Activated CD8-positive, alpha-beta memory T cell treated with anti-CD3 and anti-CD28 coated beads for 1 hour (primary cell): ENCODE measurements at places on chromosomes 5 and 9.

GRCh38 chr5:57549566-57549965, 67.0 kb upstream of the ACTBL2 start:
- DNase-seq: no peak

DNA sequence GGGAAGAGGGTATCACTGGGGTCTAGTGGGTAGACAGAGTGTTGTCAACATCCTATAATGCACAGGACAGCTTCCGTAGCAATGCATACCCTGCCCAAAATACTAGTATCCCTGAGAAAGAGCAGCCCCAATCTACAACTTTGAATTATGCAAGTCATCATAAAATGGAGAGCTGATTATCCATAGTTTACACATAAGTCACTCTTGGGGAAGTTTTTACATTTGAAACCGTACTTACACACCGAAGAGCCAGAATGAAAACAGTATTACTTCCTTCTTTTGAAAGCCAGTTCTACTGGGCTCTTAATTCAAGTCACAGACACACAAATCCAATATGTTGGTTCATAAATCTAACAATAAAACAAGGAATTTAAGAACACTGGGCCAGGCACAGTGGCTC, 21.6 kb downstream of the RNF145 start:
- DNase-seq: no peak

DNA sequence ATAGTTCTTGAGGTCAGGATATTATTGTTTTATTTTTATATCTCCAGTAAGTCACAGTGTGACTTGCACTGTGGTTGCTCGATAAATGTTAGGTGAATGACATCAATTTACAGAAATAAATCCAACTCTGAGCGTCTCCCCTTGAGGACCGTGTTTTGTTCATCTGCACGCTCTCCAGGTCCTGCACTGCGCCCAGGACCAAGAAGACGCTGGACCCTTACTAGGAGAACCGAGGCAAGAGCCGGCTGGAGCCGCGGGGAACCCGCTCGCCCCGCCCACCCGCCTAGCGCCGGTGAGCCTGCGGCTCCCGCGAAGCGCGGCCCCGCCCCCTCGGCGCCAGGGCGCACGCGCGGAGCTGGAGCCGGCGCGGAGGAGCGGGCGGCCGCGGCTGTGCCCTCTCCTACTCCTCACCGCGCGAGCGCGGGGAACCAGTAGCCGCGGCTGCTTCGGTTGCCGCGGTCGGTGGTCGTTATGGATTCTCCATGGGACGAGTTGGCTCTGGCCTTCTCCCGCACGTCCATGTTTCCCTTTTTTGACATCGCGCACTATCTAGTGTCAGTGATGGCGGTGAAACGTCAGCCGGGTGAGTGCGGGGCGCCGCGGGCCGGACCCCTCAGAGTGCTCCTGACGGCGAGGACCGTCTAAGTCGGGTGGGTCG, at the start of gene TMEM38B:
Gene TMEM38B (plus strand): TSS at position 352 of the 658 bp plus-strand sequence. CDS start 120 bp downstream, at position 472.
- no peak for DNase-seq

GRCh38 chr5:30458681-30459080, 734.8 kb upstream of the CDH6 start:
- DNase-seq: no peak

DNA sequence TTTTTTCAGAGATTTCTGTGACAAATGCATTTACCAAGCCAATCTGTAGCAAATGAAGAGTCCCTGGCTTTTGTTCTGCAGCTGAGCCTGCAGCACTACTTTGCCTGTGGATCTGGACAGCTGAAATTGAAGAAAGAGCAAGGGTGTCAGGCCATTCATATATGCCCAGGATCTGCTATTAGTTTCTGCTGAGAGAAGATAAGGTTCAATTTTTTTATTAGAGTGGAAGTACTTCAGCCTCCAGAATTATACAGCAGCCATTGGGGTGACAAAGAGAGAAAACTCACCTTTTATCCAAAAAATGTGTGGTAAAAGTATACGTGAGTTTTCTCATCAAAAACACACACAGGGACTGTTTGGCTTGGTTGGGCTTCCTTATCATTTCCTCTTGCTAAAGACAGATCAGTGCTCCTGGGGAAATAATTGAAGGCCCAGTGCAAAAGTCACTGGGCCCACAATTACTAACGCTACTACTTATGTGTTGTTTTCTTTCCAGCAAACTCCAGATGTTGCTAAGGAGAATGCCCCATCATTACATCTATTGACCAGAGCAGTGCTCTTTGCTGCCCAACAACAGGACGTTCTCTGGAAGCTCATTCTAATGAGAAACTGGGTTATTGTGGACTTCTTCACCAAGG, 138.6 kb downstream of the CEMIP2 start:
- no peak for DNase-seq

DNA sequence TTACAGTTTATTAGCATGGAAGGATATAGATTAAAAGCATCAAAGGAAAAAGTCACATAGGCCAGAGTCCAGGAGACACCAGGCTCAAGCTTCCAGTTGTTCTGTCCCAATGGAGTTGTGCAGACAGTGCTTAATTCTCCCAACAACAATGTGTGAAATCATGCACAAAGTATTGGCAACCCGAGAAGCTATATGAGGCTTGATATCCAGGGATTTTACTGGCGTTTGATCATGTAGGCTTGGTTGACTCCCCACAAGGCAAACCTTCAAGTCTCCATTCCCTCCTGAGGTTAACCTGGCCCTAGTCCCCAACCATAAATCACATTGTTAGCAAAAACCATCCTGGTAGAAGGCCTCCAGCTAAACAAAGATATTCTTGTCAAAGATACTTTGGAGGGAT, 141.5 kb downstream of the ADAMTS19 start:
- DNase-seq: no peak

DNA sequence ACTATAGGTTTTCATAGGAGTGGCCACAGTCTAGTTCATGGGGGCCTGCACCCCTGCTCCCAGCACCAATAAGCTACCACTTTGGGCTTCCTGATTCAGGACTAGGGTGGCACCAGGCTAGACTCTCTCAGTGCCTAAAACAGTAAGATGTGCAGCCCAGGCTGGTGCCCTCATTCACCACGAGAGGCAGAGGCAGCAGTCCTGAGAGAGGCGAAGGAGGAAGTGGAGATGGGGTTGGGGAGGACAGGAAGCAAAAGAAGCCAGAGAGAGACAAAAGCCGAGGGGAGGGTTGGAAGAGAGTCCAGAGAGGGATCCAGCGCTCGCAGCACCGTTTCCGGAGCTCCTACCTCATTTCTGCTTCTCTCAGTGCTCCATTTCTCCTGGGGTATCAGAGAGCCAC, 180.9 kb downstream of the MED10 start:
- DNase-seq: no peak

GRCh38 chr9:133597316-133597957, 11.8 kb downstream of the FAM163B start:
- DNase-seq: no peak

GRCh38 chr5:9361835-9362234, 184.0 kb downstream of the SEMA5A start:
- DNase-seq: no peak

DNA sequence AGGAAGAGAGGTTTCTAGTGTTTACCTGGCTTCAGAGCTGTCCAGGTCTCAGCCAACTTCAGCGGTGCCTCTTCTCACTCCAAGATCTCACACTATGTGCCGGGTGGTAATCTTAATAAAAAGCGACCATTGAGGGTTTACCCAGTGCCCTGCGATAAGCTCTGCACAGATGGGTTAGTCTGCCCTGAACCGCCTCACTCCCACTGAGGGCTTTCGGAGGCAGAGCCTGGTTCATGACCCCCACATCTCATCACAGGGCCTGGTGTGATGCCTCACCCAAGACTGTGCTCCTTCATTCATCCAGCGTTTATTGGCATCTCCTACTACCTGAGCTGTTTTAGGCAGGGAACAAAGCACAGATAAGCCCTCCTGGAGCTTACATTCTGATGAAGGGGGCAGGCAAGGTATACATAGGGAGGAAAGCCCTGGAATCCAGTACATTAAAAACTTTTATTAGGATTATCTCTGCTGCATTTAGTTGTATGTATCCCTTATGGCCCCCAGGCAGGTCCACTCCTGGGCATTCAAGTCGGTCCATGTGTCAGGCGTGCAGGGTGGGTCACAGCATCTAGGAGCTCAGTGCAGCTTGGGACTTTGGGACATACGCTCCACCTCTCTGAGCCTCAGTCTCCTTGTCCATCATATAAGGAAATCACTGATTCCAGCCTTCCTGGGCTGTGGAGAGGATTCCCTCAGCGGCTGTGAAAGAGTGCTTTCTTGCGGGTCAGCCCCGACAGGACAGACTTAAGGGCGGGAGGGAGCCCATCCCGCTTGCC, 613 bp upstream of the COL15A1 start:
- DNase-seq: no peak

GRCh38 chr5:133299728-133300127, 247.9 kb downstream of the HSPA4 start:
- no peak for DNase-seq

GRCh38 chr5:15718421-15719179, 218.6 kb downstream of the FBXL7 start:
- no peak for DNase-seq

DNA sequence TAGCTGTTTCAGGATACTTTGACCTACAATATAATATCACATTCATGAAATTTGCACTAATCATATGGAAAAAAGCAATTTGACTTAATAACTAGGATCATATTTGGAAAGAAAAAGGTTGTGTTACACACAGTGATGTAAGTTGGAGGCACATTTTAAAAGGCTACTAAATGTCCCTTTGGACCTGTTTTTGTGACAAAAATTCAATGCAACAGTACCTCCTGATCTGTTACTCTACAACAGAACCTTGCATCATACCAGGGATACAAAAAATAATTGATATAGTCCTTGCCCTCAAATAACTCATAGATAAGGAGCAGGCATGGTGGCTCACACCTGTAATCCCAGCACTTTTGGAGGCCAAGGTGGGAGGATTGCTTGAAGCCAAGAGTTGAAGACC, 67.1 kb downstream of the BAAT start:
- no peak for DNase-seq

- DNase-seq: no peak
Measured at GRCh38 chr5:55908804-55909203, 57.6 kb downstream of the IL31RA start.

DNA sequence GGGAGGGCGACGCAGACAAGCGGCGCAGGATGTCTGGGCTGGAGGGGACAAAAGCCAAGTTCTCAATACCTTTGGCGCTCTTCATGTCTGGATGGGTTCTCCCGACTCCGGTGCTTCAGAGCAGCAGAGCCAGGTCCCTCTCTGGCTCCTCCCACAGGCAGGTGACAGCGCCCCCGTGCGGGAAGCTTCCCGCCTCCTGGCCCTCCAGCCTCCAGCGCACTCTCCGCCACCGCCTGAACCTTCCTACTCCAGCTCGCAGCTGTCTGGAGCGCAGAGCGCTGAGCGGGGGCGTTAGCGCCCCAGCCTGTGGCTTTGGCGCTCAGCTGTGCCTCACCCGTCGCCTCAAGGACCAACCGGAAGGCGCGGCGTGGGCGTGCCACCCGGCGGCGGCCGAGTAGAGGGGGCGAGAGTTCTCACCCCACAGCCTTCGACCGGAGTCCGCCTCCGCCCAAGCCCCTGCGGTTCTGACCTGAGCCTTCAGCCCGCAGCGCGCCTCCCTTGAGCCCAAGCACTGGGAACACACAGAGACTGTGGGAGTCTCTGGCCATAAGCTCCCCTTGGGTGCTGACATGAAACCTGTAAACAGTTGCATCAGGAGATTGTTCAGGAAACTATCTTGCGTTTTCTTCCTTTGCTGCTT, at the start of gene SLCO4C1:
Gene SLCO4C1 (minus strand): TSS at position 107 of the 640 bp plus-strand sequence. CDS start 22 bp downstream, at position 85.
- peak; percentile 32 for DNase-seq

- no peak for DNase-seq
Measured at GRCh38 chr9:3968891-3969290, 331.0 kb downstream of the GLIS3 start.

DNA sequence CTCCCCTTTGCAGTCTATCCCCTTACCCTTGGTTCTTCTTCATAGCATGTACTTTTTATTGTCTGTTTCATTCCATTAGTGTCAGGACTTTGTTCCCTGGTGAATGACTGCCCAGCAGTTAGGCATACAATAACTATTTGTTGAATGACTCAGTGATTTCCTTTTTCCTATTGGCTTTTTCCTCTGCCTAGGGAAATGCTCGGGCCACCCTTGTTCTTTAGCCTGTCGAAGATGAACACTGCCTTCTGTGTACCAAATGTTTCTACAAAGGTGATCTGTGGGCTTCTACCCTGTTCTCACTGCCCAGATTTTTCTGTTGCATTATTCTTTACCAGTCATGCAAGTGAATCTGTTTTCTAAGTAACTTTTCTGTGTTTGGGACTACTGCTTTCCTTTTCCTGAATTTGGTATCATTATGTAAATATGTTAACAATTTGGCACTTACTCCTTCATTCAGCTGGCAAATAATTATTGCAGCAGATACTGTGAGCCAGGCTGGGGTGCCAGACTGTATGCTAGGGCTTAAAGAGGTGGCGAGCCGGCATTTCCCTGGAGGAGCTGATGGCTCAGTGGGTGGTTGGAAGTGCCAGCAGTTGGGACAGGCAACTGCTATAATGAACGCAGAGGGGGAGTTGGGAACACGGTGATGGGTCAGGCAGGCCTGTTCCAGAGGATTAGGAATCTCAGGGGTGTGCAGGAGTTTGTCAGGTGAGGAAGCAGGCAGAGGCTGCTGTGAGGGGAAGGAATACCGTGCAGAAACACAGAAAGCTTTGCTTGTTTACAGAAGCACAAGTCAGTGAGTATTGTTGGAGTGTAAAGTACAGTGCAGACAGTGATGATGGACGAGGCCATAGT, 30.6 kb downstream of the KDM4C start:
- no peak for DNase-seq

DNA sequence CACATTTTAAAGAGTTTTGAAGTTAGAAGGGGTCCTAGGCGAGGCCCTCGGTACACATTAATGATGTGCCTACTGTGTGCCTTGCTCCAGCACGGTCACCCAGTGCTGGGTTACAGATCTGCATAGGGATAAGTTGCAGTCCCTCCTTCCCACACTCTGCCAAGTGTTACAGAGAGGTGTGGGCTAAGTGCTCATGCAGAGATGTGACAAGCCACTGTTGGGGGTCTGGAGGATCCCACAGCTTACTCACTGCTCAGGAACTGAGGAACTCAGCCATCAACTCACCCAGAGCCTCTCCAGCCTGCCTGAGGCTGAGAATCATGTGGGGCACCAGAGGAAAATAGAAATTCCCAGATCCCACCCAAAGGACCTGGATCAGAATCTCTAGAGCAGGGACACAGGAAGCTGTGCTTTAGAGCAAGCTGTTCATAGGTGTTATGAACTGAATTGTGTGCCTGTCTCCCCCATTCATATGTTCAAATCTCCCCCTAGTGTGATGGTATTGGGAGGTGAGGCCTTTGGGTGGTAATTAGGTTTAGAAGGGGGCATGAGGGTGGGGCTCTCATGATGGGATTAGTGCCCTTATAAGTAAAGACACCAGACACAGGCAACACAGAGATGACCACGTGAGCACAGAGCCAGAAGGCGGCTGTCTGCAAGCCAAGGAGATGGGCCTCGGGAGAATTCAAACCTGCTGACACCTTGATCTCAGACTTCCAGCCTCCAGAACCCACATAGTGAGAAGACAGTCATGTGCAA, 164.1 kb downstream of the HSD17B3 start:
- DNase-seq: no peak
